ENCODE measurements at places on chromosomes 2 and 18. TPM values are rescaled to one million over a fixed set of nuclear protein-coding genes. Genes with fewer than 3 reads are reported as not detected.

GRCh38 chr2:161245261-161245553, 63.0 kb upstream of the PSMD14 start:
- DNase-seq, result no peak

- no peak for DNase-seq
These were observed 63.6 kb downstream of the ZBTB7C start for GRCh38 chr18:48345596-48345995.

DNA sequence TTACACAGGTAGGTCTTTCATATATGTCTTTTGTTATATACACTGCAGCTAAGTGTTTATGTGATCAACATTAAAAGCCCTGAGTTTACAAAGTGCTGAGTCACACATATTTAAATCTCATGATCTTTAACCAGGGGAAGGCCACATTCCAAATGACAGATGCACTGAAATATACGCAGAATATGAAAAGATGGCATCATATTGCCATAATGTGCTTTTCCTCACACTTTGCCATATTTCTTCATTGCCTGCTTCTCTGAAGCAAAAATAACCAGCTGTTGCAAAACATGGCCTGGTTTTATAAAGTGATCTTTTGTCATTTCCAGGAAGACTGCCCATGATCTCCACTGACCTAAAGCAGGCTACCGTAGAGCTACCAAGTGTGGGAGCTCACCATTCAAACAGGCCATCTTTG, 93.5 kb upstream of the MAPRE2 start:
- DNase-seq, result no peak

GRCh38 chr2:227374158-227374557, 4.9 kb downstream of the TM4SF20 start:
- DNase-seq, result no peak

Gene MEIS1
- polyA plus RNA-seq, result 105 TPM

Gene NR4A2
- polyA plus RNA-seq, result 0.35 TPM

Gene HADHB
- polyA plus RNA-seq, result 199 TPM
